ENCODE measurements at places on chromosomes 12 and 14. TPM values are rescaled to one million over a fixed set of nuclear protein-coding genes. Genes with fewer than 3 reads are reported as not detected.
A peak's percentile ranks its signal among the peaks of the same experiment; 100 is the strongest.

The STXBP6 gene
- total RNA-seq = 18.2 TPM

The PRH2 gene
- not detected for total RNA-seq

The MIPOL1 gene
- total RNA-seq = 6.8 TPM

The SCNN1A gene
- not detected for total RNA-seq

The PCED1B gene
- 4.8 TPM for total RNA-seq

The ANO2 gene
- not detected for total RNA-seq

The NTF3 gene
- total RNA-seq = 5.2 TPM

The HOXC6 gene
- total RNA-seq = not detected

The SLCO1B3 gene
- not detected for total RNA-seq

The TC2N gene
- 0.18 TPM for total RNA-seq

- H3K4me1 ChIP-seq = peaks cover 30% of the 10 kb centered on the region
- H3K36me3 ChIP-seq = peaks cover 10% of the 10 kb centered on the region
- no peaks in the 10 kb centered on the region for H3K27me3 ChIP-seq
- H3K27ac ChIP-seq = no peak overlapping the region
- DNase-seq = peak; percentile 41
Observed at GRCh38 chr12:51351913-51352532, 5.5 kb upstream of the CELA1 start.

- H3K27me3 ChIP-seq = no peaks in the 10 kb centered on the region
- H3K4me3 ChIP-seq = no peak overlapping the region
- H3K36me3 ChIP-seq = peaks cover 13% of the 10 kb centered on the region
- DNase-seq = no peak
Observed at GRCh38 chr12:28222081-28222700, 31.9 kb downstream of the CCDC91 start.

DNA sequence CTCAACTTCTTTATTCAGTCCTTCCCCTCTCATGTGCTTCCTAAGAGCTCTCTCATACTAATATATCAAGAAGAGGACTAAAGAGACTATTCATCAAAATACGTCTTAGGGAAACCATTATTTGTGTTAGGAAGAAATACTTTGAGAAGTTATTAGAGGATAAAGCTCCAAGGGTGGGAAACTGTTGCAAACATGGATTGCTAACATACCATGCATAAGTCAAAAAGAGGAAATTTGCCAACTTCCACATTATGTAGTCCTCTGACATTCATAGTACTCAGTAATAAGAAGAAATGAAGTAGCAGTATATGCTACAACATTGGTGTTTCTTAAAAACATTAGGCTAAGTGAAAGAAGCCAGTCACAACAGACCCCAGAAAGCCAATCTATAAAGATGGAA lies 128.8 kb upstream of the CLEC14A start:
- H3K4me3 ChIP-seq = no peak overlapping the region
- peaks cover 33% of the 10 kb centered on the region for H3K4me1 ChIP-seq
- no peaks in the 10 kb centered on the region for H3K27me3 ChIP-seq
- H3K36me3 ChIP-seq = peaks cover 4% of the 10 kb centered on the region
- no peak overlapping the region for H3K27ac ChIP-seq

- H3K36me3 ChIP-seq = no peaks in the 10 kb centered on the region
- DNase-seq = no peak
- no peak overlapping the region for H3K4me3 ChIP-seq
- H3K27me3 ChIP-seq = peaks cover 26% of the 10 kb centered on the region
- no peak overlapping the region for H3K27ac ChIP-seq
- H3K4me1 ChIP-seq = no peaks in the 10 kb centered on the region
Observed at GRCh38 chr12:5620896-5621295, 189.0 kb downstream of the NTF3 start.

GRCh38 chr12:95582230-95583058 lies 31.2 kb upstream of the USP44 start:
- DNase-seq = peak; percentile 47
- H3K4me1 ChIP-seq = peaks cover 10% of the 10 kb centered on the region
- H3K27ac ChIP-seq = no peak overlapping the region
- H3K4me3 ChIP-seq = no peak overlapping the region

GRCh38 chr14:77306851-77307496 lies 13.7 kb downstream of the POMT2 start:
- peak; percentile 20 for DNase-seq
- peaks cover 2% of the 10 kb centered on the region for H3K27me3 ChIP-seq
- peak overlapping the region; percentile 55 for H3K4me3 ChIP-seq
- H3K4me1 ChIP-seq = peaks cover 56% of the 10 kb centered on the region
- peaks cover 7% of the 10 kb centered on the region for H3K36me3 ChIP-seq

GRCh38 chr14:85142982-85143381 lies 387.0 kb upstream of the FLRT2 start:
- H3K27me3 ChIP-seq = peaks cover 2% of the 10 kb centered on the region
- no peak for DNase-seq
- no peak overlapping the region for H3K27ac ChIP-seq
- no peak overlapping the region for H3K4me3 ChIP-seq
- H3K4me1 ChIP-seq = no peaks in the 10 kb centered on the region

- no peaks in the 10 kb centered on the region for H3K27me3 ChIP-seq
- no peak overlapping the region for H3K27ac ChIP-seq
- peaks cover 12% of the 10 kb centered on the region for H3K4me1 ChIP-seq
- H3K36me3 ChIP-seq = no peaks in the 10 kb centered on the region
Observed at GRCh38 chr12:32618115-32618514, 61.0 kb upstream of the DNM1L start.

DNA sequence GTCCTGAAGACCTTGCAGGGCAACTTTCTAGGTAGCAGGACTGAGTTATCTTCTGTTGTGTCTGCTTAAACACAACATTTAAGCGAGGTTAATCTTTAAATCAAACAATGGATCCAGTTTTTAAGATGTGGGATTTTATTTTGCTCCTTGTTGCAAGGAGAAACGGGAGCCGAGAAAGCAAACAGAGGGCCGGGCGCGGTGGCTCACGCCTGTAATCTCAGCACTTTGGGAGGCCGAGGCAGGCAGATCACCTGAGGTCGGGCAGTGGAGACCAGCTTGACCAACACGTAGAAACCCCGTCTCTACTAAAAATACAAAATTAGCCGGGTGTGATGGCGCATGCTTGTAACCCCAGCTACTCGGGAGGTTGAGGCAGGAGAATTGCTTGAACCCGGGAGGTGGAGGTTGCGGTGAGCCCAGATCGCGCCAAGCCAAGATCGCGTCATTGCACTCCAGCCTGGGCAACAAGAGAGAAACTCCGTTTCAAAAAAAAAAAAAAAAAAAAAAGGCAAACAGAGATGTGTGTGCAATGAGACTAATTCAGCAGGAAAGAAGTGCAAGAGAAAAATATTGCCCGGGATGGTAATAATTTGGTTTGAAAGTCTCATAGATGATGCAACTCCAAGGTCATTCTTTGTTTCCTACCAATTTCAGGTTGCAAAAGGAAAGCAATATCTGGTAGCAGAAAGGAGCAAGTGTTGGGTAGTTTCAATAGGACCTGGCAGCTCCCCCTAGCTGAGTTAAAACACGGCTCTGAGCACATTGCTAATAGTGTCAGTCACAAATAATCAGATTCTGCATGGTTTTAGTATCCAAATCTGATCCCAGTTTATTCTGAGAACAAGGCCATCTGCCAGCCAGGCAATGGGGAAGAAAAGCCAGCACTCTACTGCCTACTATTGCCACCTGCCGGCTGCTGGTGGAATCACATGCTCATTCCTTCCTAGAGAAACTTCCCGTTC lies 141.4 kb downstream of the PPM1H start:
- no peaks in the 10 kb centered on the region for H3K36me3 ChIP-seq
- peaks cover 39% of the 10 kb centered on the region for H3K4me1 ChIP-seq
- no peaks in the 10 kb centered on the region for H3K27me3 ChIP-seq
- H3K27ac ChIP-seq = peak overlapping the region; percentile 62

DNA sequence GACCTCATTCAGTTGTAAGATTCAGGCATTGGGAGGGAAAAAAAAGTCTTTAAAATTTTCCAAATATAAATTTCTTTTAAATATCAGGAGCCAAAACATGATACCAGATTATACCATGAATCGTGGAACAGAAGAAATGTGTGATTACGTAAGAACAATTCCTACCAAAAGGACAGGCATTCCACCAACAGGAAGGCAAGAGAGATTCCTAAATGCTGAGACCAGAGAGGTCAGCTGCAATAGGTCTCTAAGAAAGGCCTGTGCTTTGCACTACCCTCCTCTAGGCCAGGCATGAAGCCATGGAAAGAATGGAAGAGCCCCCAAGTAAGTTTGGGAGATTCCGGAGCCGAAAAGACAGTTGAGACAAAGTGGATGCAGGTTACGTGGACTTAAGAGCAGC lies 83.7 kb downstream of the PTGER2 start:
- DNase-seq = no peak
- no peak overlapping the region for H3K4me3 ChIP-seq
- H3K4me1 ChIP-seq = peaks cover 20% of the 10 kb centered on the region
- no peak overlapping the region for H3K27ac ChIP-seq
- H3K36me3 ChIP-seq = no peaks in the 10 kb centered on the region

- no peaks in the 10 kb centered on the region for H3K36me3 ChIP-seq
- no peaks in the 10 kb centered on the region for H3K4me1 ChIP-seq
- H3K27ac ChIP-seq = no peak overlapping the region
- no peak for DNase-seq
Observed at GRCh38 chr14:90514015-90514398, 117.2 kb downstream of the CALM1 start.

- H3K27me3 ChIP-seq = peaks cover 10% of the 10 kb centered on the region
- no peaks in the 10 kb centered on the region for H3K36me3 ChIP-seq
Observed at GRCh38 chr12:52797529-52797894, 1.6 kb upstream of the KRT3 start.

- no peaks in the 10 kb centered on the region for H3K4me1 ChIP-seq
- DNase-seq = no peak
- H3K4me3 ChIP-seq = no peak overlapping the region
- no peak overlapping the region for H3K27ac ChIP-seq
Observed at GRCh38 chr12:94873734-94874517, 129.6 kb downstream of the NDUFA12 start.

GRCh38 chr14:54396183-54396492 lies 669 bp upstream of the CDKN3 start:
- peaks cover 15% of the 10 kb centered on the region for H3K36me3 ChIP-seq
- H3K4me1 ChIP-seq = peaks cover 35% of the 10 kb centered on the region
- H3K27ac ChIP-seq = peak overlapping the region; percentile 68
- H3K27me3 ChIP-seq = peaks cover 4% of the 10 kb centered on the region
- DNase-seq = no peak

GRCh38 chr12:100661300-100661951 lies 87.9 kb downstream of the GAS2L3 start:
- no peak overlapping the region for H3K27ac ChIP-seq
- 0 out of 2 replicates have a peak, but pooled peaks cover 4% of the 10 kb centered on the region for H3K36me3 ChIP-seq
- H3K4me1 ChIP-seq = peaks cover 18% of the 10 kb centered on the region

DNA sequence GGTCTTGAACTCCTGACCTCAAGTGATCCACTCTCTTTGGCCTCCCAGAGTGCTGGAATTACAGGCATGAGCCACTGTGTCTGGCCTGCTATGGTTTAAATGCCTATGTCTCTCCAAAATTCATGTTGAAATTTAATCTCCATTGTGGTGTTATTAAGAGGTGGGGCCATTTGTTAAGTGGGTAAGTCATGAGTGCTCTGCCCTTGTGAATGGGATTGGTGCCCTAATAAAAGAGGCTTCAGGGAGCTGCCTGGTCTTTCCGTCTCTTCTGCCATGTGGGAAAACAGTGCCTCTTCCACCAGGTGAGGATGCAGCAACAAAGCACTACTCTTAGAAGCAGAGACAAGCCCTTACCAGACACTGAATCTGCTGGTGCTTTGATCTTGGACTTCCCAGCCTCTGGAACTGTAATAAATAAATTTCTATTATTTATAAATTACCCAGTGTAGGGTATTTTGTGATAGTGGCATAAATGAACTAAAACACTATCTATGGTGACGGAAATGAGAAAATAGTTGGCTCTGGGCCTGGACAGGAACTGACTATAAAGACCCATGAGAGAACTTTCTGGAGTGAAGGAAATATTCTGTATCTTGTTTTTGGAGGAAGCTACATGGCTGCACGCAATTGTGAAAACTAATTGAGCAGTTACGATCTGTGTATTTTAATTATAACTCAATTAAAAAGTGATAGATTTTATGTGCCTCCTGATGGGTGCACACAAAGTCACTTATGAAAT lies 12.1 kb upstream of the ATP23 start:
- H3K4me3 ChIP-seq = no peak overlapping the region
- no peak for DNase-seq
- H3K27ac ChIP-seq = no peak overlapping the region
- no peaks in the 10 kb centered on the region for H3K27me3 ChIP-seq

Measured in HFFc6 (cell line).